Frontal cortex (tissue), 4 donors: ENCODE measurements at places on chromosomes 4 and X. TPM values are rescaled to one million over a fixed set of nuclear protein-coding genes. Genes with fewer than 3 reads are reported as not detected.

DNA sequence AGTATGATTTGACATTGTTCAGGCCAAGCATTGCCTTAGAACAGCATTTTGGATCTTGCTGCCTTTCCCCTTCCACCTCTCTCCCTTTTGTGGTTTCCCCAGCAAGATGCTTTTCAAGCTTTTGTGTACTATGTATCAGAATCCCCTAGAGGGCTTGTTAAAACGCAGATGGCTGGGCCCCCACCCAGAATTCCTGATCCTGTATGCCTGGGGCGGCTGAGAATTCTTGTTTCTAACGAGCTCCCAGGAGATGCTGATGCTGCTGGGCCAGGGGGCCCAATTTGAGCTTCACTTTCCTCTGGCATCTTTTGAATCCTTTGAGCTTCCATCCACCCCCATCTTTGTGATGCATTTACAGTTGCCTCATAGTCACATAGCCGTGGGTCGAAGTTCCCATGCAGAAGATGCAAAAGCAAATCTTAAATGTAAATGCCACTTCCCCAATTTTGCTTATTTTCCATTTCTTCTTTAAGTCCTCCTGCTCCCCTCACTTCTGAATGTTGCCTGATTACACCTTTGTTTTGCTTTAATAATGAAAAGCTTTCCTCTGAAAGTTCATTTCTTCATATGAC is 18.5 kb downstream of the HCCS start:
- no peak for DNase-seq

DNA sequence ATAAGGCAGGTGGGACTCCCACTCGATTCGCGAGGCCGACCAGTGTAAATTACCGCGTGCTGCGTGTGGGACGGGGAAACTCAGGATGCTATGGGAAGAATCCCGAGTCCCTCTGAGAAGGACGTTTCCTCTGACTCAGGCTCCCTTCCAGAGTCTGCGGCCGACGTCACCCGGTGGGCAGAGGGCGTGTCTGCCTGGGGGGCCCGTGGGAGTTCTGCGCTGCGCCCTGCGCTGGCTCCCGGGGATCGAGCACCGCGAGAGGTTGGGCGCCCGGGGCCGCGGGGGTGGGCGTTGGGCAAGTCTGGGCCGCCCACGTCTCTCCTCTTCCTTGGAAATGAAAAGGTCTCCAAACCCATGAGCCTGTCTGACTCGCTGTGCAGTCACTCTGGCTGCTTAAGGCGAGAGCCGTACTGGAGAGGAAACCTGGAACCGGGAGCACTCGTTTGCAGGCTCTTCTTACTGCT is 568 bp downstream of the NIPAL1 start:
- DNase-seq, result peak; percentile 65

DNA sequence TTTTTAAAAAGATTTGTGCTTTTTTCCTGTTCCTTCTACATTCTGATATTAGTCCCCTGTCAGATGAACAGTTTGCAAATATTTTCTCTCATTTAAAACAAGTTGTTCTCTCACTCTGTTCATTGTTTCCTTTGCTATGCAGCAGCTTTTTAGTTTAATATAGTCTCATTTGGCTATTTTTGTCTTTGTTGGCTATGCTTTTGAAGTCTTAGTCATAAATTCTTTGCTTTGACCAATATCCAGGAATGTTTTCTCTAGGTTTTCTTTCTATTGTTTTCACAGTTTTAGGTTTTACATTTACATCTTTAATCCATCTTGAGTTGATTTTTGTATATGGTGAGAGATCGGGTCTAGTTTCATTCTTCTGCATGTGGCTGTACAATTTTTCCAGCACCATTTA is 136.8 kb downstream of the TET2 start:
- no peak for DNase-seq

DNA sequence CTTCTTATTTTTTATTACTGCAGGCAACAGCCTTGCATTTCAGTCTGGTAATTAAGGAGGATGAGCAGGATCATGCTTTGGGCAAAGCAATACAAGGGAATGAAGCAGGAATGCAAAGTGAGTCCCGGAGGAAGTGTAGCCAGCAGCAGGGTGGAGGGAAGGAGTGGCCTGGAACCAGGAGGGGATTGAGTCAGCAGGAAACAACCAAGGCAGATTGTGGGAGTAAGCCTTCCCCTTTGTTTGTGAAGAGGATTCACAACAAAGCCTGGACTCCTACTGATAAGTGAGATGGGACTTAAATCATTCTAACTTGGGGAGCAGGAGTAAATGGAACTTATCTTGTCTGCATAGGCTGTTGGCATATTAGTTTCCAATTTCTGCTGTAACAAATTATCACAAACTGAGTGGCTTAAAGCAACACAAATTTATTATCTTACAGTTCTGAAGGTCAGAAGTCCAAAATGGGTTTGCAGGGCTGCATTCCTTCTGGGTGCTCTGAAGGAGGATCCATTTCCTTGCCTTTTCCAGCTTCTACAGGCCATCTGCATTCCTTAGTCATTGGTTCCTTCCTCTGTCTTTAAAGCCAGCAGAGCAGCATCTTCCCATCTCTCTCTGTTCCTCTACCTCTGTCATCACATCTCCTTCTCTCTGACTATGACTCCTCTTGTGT is 93.2 kb upstream of the AP1S2 start:
- no peak for DNase-seq

- no peak for DNase-seq
Observed at GRCh38 chr4:105440890-105441289, 33.0 kb downstream of the PPA2 start.

GRCh38 chr4:120842031-120842430 is 80.5 kb downstream of the PRDM5 start:
- no peak for DNase-seq

DNA sequence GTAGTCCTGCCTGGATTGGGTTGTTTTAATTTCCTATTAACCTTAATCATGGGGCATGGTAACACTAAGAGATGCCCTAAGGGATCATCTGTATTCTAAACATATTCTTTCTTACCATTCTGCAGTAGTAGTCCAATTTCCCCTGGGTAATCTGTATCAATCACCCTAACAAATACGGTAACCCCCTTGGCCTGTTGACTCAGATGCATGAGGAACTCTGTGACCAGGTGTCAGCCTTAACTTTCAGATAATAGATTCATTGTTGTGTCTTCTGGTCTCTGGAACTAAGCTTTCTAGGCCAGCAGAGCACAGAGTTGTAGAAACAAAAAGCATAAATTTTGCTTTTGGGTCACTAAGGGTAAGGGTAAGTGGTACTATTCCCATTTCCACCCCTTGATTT is 13.1 kb upstream of the BANK1 start:
- no peak for DNase-seq

DNA sequence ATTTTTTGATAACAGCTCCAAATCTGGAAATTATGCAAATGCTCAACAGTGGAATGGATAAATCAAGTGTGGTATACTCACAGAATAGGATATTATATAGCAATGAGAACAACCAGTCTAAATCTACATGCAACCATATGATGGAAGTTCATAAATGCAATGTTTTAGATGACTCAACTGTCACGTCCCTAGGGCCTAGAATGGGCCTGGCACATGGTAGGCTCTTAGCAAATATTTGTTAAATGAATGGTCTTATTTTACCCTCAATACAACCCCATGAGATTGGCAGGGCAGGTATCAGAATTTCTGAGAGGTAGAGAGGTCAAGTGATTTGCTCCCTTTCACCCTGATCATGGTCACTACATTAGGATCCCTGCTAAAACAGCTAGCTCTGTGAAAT is 14.6 kb upstream of the NKX3-2 start:
- no peak for DNase-seq

GRCh38 chrX:5537098-5537497 is 691.6 kb downstream of the NLGN4X start:
- no peak for DNase-seq

- DNase-seq, result no peak
Observed at GRCh38 chrX:23497919-23498318, 163.3 kb downstream of the PTCHD1 start.

GRCh38 chr4:95637043-95637600 is 88.3 kb upstream of the UNC5C start:
- DNase-seq, result no peak

GRCh38 chrX:33211356-33212260 is at the start of gene DMD:
Gene DMD, minus strand, starts transcription at chrX:33211549. Its CDS starts 237 bp downstream, at chrX:33211312.
- DNase-seq, result no peak

- DNase-seq, result no peak
Observed at GRCh38 chrX:40688929-40689328, 41.6 kb upstream of the CXorf38 start.

DNA sequence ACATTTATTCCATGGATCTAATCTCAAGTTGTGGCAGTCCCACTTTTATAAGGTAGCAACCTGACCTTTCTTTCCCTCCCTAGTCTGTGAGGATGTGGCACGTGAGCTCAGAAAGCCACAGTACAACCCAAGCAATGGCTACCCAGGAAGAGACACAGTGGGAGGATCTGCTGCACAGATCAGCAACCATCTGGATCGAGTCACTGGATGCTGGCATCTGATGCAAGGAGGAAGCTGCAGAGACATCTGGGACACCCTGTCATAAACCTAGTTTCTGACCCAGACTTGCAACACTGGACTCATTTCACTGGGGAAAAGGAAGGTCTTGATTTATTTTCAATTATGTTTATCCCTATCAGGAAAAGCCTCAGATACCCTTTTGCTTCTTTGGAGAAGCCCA is 327.1 kb downstream of the PAPSS1 start:
- no peak for DNase-seq

DNA sequence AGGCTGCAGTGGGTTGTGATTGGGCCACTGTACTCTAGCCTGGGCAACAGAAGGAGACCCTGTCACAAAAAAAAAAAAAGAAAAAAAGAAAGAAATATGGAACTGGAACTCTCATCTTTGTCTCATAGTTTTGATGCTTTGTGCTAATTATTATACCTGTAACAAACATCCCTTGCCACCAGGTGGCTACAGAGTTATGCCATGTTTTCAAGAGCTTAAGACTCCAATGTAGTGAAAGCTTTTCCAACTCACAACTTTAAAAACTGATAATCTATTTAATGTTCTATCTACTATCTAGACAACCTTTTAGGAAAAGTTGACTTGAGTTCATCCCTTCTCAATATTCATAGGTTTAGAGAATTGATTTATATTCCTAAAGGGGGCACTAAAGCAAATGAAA is 42.4 kb downstream of the HTR2C start:
- DNase-seq, result no peak

GRCh38 chr4:140150886-140151698 is 2.9 kb downstream of the MAML3 start:
- DNase-seq, result peak; percentile 64

DNA sequence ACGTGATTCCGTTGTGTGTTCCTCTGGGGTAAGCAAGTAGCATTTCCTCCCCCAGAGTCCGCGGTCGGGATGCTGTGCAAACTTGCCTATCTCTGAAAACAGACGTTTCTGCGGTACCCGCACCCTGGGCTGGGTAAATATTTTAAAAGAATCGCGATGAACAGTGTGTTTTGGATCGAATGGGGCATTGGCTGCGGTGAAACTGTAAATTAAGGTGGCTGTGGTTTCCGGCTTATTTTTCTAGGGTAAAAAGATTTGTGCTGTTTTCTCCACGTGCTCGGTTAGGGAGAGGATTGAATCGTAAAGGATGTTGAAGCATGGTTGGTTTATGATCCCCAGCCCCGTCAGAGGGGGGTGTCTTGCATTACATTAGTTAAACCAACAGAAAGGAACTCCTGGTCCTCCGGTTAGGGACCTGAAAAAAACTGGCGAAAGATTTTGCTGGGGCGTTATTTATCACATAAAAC is 1.2 kb downstream of the HHIP start:
- DNase-seq, result no peak

DNA sequence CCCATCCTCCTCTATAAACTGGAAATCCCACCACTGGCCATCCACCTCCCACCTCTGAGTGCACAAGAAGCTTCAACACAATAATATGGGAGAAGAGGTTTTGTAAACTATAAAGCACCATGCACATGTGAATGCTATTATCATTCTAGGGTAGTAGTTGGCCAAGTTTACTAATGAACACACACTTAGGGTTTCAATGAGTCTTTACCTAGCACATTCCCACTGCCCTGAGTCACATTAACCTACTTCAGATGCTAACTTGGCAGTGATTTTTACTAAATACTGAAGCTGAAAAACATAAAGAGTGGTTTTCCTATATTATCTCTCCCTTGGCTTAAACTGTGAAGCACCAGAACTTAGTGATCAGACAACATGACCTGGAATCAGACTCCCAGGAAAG is 93.9 kb downstream of the SH3KBP1 start:
- no peak for DNase-seq

- no peak for DNase-seq
Observed at GRCh38 chr4:145839151-145839550, 99.5 kb downstream of the ZNF827 start.

DNA sequence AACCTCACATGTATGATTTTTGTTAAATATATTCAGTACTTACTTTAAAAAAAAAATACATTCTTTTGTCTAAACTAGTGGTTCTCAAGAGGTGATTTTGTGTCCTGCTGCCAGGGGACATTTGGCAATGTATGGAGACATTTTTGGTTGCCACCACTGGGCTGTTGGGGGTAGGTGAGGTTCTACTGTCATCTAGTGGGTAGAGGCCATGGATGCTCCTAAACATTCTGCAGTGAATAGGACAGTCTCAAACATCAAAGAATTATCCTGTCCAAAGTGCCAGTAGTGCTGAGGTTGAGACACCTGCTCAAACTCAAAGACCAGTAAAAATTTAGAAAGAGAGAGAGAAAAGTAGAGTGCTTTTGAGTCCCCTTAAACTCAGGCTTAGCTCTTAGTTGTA is 32.9 kb upstream of the PGM2 start:
- DNase-seq, result no peak

GRCh38 chr4:117699595-117699994 is 334.7 kb upstream of the NDST3 start:
- DNase-seq, result no peak

DNA sequence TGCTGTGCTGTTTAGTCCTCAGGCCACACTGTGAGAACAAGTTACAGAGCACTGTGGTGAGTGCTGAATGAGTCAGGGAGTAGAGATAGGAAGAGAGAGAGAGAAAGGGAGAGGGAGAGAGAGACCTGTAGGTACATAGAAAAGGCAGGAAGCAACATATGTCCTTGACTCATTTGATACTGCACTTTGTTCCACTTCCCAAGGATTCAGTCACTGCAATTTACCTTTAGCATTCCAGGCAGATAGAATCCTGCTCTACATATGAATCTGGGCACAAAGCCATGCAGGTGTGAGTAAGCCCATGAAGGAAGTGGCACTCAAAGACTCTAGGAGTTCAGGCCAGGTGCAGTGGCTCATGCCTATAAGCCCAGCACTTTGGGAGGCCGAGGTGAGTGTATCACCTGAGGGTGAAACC is 1.0 kb upstream of the DAPP1 start:
- no peak for DNase-seq

- DNase-seq, result no peak
Observed at GRCh38 chrX:30521440-30522182, 56.0 kb downstream of the TASL start.

- no peak for DNase-seq
Observed at GRCh38 chr4:137376312-137376711, 156.0 kb downstream of the PCDH18 start.

GRCh38 chr4:182582245-182582644 is 334.9 kb downstream of the DCTD start:
- no peak for DNase-seq

Gene IQSEC2
- total RNA-seq, result 9.8 TPM

Gene METAP1
- 22.0 TPM for total RNA-seq

Gene VCX
- total RNA-seq, result not detected

Gene SHOX
- total RNA-seq, result not detected

Gene DDX60
- 3.3 TPM for total RNA-seq

Gene CNKSR2
- total RNA-seq, result 173 TPM

Gene CAPN6
- total RNA-seq, result under 0.01 TPM

Gene NAP1L2
- 46.1 TPM for total RNA-seq

Gene ZNF182
- 7.3 TPM for total RNA-seq

Gene SSX4B
- not detected for total RNA-seq

Gene FGFBP1
- not detected for total RNA-seq

Gene QRFPR
- total RNA-seq, result 1.6 TPM

Gene PRDM8
- 26.9 TPM for total RNA-seq

Gene MSX1
- total RNA-seq, result 2.9 TPM
